Activated T-cell treated with anti-CD3 and anti-CD28 coated beads, Interleukin-2, amount 50 U/mL, for 72 hours (primary cell): ENCODE measurements at places on chromosomes 4 and X. TPM values are rescaled to one million over a fixed set of nuclear protein-coding genes. Genes with fewer than 3 reads are reported as not detected.
A peak's percentile ranks its signal among the peaks of the same experiment; 100 is the strongest.

GRCh38 chr4:114595921-114596320, 2.7 kb upstream of the UGT8 start:
- H3K4me3 ChIP-seq: no peak overlapping the region
- peaks cover 18% of the 10 kb centered on the region for H3K4me1 ChIP-seq
- peaks cover 42% of the 10 kb centered on the region for H3K27me3 ChIP-seq
- H3K27ac ChIP-seq: no peak overlapping the region

GRCh38 chrX:18490806-18491555, 65.6 kb downstream of the CDKL5 start:
- DNase-seq: no peak
- H3K4me3 ChIP-seq: no peak overlapping the region
- no peaks in the 10 kb centered on the region for H3K27me3 ChIP-seq
- H3K4me1 ChIP-seq: no peaks in the 10 kb centered on the region
- no peaks in the 10 kb centered on the region for H3K36me3 ChIP-seq

GRCh38 chr4:138692411-138692810, 323.2 kb upstream of the NOCT start:
- H3K4me1 ChIP-seq: no peaks in the 10 kb centered on the region
- H3K4me3 ChIP-seq: no peak overlapping the region
- no peaks in the 10 kb centered on the region for H3K36me3 ChIP-seq
- DNase-seq: no peak
- H3K27me3 ChIP-seq: peaks cover 14% of the 10 kb centered on the region

Gene RPS6KA6
- 1.5 TPM for total RNA-seq

Gene ZDHHC15
- total RNA-seq: 0.44 TPM

GRCh38 chrX:112841820-112842157, 1.2 kb upstream of the AMOT start:
- H3K36me3 ChIP-seq: no peaks in the 10 kb centered on the region
- peaks cover 18% of the 10 kb centered on the region for H3K4me1 ChIP-seq
- DNase-seq: no peak
- H3K27me3 ChIP-seq: peaks cover 81% of the 10 kb centered on the region

- H3K4me3 ChIP-seq: no peak overlapping the region
- peaks cover 12% of the 10 kb centered on the region for H3K27me3 ChIP-seq
- DNase-seq: no peak
- H3K4me1 ChIP-seq: peaks cover 36% of the 10 kb centered on the region
Observed at GRCh38 chr4:15964159-15964558, 1.2 kb upstream of the FGFBP2 start.

Gene ADGRL3
- not detected for total RNA-seq

GRCh38 chr4:169266661-169267060, 4.1 kb downstream of the SH3RF1 start:
- H3K27ac ChIP-seq: no peak overlapping the region
- H3K4me1 ChIP-seq: no peaks in the 10 kb centered on the region
- H3K27me3 ChIP-seq: peaks cover 48% of the 10 kb centered on the region
- no peak for DNase-seq
- H3K4me3 ChIP-seq: no peak overlapping the region

Gene BGN
- not detected for total RNA-seq

DNA sequence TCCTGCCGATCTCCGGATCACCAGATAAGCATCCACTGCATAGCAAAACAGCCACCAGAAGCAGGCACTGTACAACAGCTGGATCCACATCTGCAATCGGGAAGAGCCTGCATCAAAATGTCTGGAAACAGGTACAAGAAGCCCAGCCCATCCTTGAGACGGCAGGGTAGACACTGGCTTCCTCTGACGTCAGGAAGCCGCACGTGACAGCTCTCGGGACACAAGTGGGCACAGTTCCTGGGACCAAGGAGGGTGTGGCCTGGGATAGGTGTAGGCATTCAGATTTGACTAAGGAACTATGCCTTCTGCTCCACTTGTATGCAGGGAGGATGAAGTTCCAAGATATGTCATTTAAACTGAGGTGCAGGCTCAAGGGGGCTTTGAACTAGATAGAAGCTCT, 6.3 kb downstream of the GPR143 start:
- H3K27me3 ChIP-seq: no peaks in the 10 kb centered on the region
- no peak overlapping the region for H3K27ac ChIP-seq
- H3K4me1 ChIP-seq: no peaks in the 10 kb centered on the region
- H3K36me3 ChIP-seq: peaks cover 2% of the 10 kb centered on the region

- peaks cover 20% of the 10 kb centered on the region for H3K36me3 ChIP-seq
- peaks cover 55% of the 10 kb centered on the region for H3K4me1 ChIP-seq
- peak overlapping the region; percentile 52 for H3K27ac ChIP-seq
- H3K4me3 ChIP-seq: peak overlapping the region; percentile 73
- H3K27me3 ChIP-seq: no peaks in the 10 kb centered on the region
- peak; percentile 65 for DNase-seq
Observed at GRCh38 chr4:109816082-109816442, 500 bp downstream of the GAR1 start.

GRCh38 chr4:181507180-181507835, 735.9 kb upstream of the TENM3 start:
- no peaks in the 10 kb centered on the region for H3K4me1 ChIP-seq
- H3K36me3 ChIP-seq: no peaks in the 10 kb centered on the region
- no peaks in the 10 kb centered on the region for H3K27me3 ChIP-seq
- H3K4me3 ChIP-seq: no peak overlapping the region

GRCh38 chrX:153732401-153732800, 7.7 kb downstream of the ABCD1 start:
- H3K27ac ChIP-seq: no peak overlapping the region
- peaks cover 4% of the 10 kb centered on the region for H3K36me3 ChIP-seq
- no peak overlapping the region for H3K4me3 ChIP-seq
- peaks cover 11% of the 10 kb centered on the region for H3K27me3 ChIP-seq
- DNase-seq: no peak

DNA sequence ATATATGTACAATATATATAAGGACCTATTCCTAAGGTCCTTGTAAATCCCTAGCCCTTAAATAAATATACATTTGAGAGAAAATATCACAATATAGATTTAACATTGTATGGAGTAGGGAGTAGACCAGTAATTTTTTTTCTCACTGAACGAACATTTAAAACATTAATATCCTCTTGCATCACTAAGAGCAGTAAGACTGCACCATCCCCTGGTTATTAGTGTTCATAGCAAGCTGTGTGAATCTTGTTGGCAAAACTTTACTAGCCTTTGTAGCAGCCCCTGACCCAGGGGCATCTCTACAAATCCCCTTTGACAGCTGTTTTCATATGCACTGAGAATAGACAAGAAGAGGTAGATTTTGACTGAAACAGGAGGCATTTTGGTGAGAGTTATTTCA, 146.5 kb downstream of the IL1RAPL2 start:
- peaks cover 6% of the 10 kb centered on the region for H3K27me3 ChIP-seq
- H3K4me3 ChIP-seq: no peak overlapping the region
- H3K27ac ChIP-seq: no peak overlapping the region
- no peaks in the 10 kb centered on the region for H3K4me1 ChIP-seq

Gene ARR3
- not detected for total RNA-seq

DNA sequence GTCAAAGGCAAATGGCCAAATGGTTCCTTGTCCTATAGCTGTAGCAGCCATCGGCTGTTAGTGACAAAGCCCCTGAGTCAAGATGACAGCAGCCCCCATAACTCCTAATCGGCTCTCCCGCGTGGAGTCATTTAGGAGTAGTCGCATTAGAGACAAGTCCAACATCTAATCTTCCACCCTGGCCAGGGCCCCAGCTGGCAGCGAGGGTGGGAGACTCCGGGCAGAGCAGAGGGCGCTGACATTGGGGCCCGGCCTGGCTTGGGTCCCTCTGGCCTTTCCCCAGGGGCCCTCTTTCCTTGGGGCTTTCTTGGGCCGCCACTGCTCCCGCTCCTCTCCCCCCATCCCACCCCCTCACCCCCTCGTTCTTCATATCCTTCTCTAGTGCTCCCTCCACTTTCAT, 3.8 kb upstream of the OPN1LW start:
- peaks cover 22% of the 10 kb centered on the region for H3K4me1 ChIP-seq
- H3K27me3 ChIP-seq: peaks cover 16% of the 10 kb centered on the region

Gene PAGE2
- not detected for total RNA-seq

Gene MOB1B
- total RNA-seq: 27.6 TPM

GRCh38 chrX:123337886-123338639, 154.0 kb downstream of the GRIA3 start:
- H3K27me3 ChIP-seq: no peaks in the 10 kb centered on the region
- no peak for DNase-seq
- no peak overlapping the region for H3K27ac ChIP-seq
- no peak overlapping the region for H3K4me3 ChIP-seq
- no peaks in the 10 kb centered on the region for H3K4me1 ChIP-seq
- no peaks in the 10 kb centered on the region for H3K36me3 ChIP-seq

Gene MAGEB1
- not detected for total RNA-seq

DNA sequence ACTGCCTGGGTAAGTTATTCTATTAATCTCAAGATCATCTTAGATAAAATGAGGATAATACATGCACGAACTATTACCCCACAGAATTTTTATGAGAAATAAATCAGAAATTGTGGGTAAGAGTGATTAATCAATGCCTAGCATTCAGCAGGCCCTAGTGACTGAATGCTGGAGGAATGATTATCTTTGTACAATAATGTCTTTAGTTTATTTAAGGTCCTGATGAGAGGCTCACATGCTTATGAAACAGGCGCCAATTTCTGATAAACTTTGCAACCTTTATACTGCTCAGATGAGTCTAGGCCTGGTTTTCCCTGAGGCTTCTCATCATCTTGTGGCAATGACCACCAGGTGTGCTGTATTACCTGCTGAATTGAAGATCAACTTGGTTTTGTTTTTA, 27.8 kb upstream of the BMP2K start:
- peaks cover 5% of the 10 kb centered on the region for H3K4me1 ChIP-seq
- H3K27ac ChIP-seq: no peak overlapping the region
- no peak overlapping the region for H3K4me3 ChIP-seq
- no peaks in the 10 kb centered on the region for H3K27me3 ChIP-seq
- DNase-seq: no peak
- H3K36me3 ChIP-seq: no peaks in the 10 kb centered on the region

- no peak overlapping the region for H3K4me3 ChIP-seq
- H3K27me3 ChIP-seq: no peaks in the 10 kb centered on the region
- H3K4me1 ChIP-seq: no peaks in the 10 kb centered on the region
- H3K27ac ChIP-seq: no peak overlapping the region
- peaks cover 9% of the 10 kb centered on the region for H3K36me3 ChIP-seq
Observed at GRCh38 chrX:314049-314448, 4.5 kb downstream of the GTPBP6 start.
